ENCODE measurements at places on chromosomes 13 and 19.

DNA sequence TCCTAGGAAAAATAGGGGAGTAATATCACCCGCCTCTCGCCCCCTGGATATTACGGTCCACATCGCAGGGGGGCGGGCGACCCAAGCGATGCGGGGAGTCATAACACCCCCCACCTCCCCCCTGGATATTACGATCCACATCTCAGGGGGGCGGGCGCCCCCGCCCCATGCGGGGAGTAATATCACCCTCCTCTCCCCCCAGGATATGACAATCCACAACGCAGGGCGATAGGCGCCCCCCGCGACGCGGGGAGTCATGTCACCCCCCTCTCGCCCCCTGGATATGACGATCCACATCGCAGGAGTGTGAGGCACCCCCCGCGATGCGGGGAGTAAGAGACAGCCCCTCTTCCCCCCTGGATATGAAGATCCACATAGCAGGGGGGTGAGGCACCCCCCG lies 684.4 kb upstream of the PCDH9 start:
- no peak for DNase-seq

GRCh38 chr13:113843063-113843654 lies 20.7 kb downstream of the GAS6 start:
- no peak for DNase-seq

- DNase-seq, result no peak
These were observed at the start of gene ADGRE3 for GRCh38 chr19:14674764-14675163. TSS of gene ADGRE3 (minus strand) at chr19:14674844. CDS start at chr19:14674770, 74 bp downstream.

GRCh38 chr19:49442354-49442753 lies 1.0 kb upstream of the SLC17A7 start:
- peak; percentile 52 for DNase-seq

DNA sequence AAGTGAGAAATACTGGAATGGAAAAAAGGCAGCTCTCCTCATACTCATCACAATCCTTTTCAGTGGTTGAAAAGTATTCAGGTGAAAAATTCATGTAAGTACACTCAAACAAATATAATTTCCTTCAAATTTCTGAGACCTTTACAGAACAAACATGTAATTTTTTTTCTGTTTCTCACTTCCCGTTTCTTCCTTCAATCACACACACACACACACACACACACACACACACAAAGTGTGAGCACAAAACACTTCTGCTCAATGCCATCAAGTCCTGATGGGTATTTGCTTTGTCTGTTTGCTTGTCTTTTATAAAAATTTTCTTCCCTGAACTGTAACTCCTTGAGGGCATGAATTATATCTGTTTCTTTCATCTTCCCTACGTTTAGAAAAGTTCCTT lies 110.6 kb downstream of the LIG4 start:
- no peak for DNase-seq

GRCh38 chr19:38162094-38162493 lies 61.9 kb downstream of the DPF1 start:
- no peak for DNase-seq
